H1 (cell line): ENCODE measurements at places on chromosomes 16 and 17. TPM values are rescaled to one million over a fixed set of nuclear protein-coding genes. Genes with fewer than 3 reads are reported as not detected.

KCNJ12 gene
- 1.3 and 1.5 TPM in 2 replicates for total RNA-seq

DNA sequence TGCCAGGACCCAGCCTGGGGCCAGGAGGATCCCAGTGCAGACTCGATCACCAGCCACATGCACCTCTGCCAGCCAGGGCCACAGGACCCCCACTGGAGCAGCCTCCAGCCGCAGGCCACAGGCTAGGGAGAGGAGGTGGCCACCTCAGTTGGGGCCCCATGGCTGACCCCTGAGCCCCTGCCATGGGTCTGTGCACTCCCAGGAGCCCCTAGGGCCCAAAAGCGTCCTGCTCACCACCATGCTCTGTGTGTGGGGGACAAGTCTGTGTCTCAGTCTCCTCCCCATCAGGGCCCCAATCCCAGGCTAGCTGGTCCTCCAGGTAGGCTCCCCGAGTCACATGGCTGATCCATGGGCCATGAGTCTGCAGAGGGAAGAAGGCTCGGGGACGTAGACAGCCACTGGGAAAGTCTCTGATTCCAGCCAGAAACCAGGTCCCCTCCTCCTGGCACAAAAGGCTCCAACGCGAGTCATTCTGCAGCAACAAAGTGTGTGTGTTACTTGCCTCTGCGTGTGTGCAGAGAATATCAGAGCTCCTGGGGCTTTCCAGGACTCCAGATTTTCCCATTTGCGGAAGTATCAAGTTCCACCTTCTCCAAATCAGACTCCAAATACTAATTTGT lies 6.1 kb upstream of the PRSS8 start:
- H3K36me3 ChIP-seq, result no peaks in the 10 kb centered on the region
- no peak for DNase-seq
- H3K27me3 ChIP-seq, result peaks cover 12% of the 10 kb centered on the region
- H3K4me1 ChIP-seq, result peaks cover 26% of the 10 kb centered on the region
- H3K27ac ChIP-seq, result peak overlapping the region; percentile 48; the same call in 1 of the 2 replicates
- peak overlapping the region; percentile 29 for H3K4me3 ChIP-seq

DNA sequence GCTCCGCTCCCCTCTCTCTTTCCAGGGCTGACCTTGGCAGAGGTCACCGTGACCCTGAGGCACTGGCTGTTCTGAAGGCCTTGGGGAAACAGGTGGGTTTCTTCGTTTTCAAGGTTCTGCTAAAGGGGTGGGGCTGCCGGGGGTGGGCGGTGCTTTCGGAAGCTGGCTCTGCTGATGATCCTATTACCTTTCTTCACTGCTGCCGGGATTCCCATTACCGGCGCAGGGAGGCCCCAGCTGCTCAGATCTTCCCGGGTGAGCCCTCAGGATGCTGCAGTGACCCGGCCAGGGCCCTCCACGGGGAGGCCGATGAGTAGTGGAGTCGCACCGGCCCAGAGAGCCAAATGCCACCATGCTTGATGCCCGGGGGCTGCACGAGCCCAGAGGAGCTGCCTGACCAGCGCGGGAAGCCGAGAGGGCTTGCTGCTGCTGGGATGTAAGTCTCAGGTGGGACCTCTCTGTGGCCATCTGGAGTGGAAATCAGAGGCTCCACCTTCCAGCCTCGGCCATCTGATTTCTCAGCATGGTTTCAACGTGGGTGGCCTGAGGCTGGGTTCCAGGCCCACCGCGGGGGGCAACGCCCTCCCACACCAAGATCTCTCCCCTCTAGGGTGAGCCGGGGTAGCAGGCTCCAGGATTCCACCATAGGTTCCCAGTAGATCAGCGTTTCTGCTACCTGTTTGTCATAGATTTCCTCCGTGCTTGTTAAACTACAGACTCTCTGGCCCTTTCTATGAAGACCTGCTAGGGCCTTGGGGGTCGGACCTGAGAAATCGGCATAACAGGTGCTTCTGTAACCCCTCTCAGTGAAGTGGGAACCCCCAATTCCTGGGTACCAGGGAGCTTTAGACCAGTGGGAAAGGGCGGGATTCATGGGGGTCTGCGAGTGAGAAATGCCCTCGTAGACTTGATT lies 21.6 kb upstream of the ADCY7 start:
- H3K36me3 ChIP-seq, result no peaks in the 10 kb centered on the region
- H3K4me3 ChIP-seq, result no peak overlapping the region
- peak; percentile 71 for DNase-seq
- H3K27ac ChIP-seq, result no peak overlapping the region
- peaks cover 3% of the 10 kb centered on the region for H3K4me1 ChIP-seq
- peaks cover 8% of the 10 kb centered on the region for H3K27me3 ChIP-seq

- no peak overlapping the region for H3K27ac ChIP-seq
- DNase-seq, result no peak
- H3K27me3 ChIP-seq, result 0 out of 2 replicates have a peak, but pooled peaks cover 5% of the 10 kb centered on the region
These were observed 9.8 kb downstream of the OTOP3 start for GRCh38 chr17:74945543-74945942.

DNA sequence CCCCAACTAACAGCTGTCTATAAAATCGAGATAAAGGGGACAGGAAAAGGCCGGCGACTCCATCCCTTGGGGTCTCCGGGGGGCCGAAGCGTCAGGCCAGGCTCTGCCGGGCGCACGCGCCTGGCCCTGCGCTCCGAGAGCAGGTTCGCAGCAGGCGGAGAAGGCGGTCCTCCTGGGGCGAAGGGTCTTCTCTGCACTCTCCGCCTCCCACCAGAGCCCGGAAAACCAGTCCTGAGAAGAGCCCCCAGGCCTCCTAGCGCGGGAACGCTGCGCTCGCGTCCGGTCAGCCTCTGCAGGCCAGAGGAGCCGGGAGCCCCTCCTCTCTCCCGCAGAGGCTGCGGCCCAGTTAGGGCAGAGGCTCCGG lies 5.1 kb downstream of the FOXF1 start:
- peaks cover 81% of the 10 kb centered on the region for H3K27me3 ChIP-seq
- peak overlapping the region; percentile 44 for H3K4me3 ChIP-seq
- no peak overlapping the region for H3K27ac ChIP-seq
- H3K4me1 ChIP-seq, result peaks cover 18% of the 10 kb centered on the region; the same call in 1 of the 2 replicates
- H3K36me3 ChIP-seq, result no peaks in the 10 kb centered on the region

- H3K4me1 ChIP-seq, result peaks cover 7% of the 10 kb centered on the region
- H3K4me3 ChIP-seq, result peak overlapping the region; percentile 10; the same call in 1 of the 2 replicates
- H3K27ac ChIP-seq, result no peak overlapping the region
- H3K36me3 ChIP-seq, result no peaks in the 10 kb centered on the region
These were observed 27.8 kb upstream of the MEIOC start for GRCh38 chr17:44628243-44629188.

C16orf54 gene
- total RNA-seq, result not detected in 2 replicates

CCDC144A gene
- total RNA-seq, result 1.6 and 1.7 TPM in 2 replicates

KRTAP3-2 gene
- not detected in 2 replicates for total RNA-seq

GRCh38 chr16:65309354-65309753 lies 187.5 kb upstream of the CDH11 start:
- DNase-seq, result no peak
- H3K4me1 ChIP-seq, result no peaks in the 10 kb centered on the region
- no peak overlapping the region for H3K27ac ChIP-seq
- no peaks in the 10 kb centered on the region for H3K36me3 ChIP-seq

DNA sequence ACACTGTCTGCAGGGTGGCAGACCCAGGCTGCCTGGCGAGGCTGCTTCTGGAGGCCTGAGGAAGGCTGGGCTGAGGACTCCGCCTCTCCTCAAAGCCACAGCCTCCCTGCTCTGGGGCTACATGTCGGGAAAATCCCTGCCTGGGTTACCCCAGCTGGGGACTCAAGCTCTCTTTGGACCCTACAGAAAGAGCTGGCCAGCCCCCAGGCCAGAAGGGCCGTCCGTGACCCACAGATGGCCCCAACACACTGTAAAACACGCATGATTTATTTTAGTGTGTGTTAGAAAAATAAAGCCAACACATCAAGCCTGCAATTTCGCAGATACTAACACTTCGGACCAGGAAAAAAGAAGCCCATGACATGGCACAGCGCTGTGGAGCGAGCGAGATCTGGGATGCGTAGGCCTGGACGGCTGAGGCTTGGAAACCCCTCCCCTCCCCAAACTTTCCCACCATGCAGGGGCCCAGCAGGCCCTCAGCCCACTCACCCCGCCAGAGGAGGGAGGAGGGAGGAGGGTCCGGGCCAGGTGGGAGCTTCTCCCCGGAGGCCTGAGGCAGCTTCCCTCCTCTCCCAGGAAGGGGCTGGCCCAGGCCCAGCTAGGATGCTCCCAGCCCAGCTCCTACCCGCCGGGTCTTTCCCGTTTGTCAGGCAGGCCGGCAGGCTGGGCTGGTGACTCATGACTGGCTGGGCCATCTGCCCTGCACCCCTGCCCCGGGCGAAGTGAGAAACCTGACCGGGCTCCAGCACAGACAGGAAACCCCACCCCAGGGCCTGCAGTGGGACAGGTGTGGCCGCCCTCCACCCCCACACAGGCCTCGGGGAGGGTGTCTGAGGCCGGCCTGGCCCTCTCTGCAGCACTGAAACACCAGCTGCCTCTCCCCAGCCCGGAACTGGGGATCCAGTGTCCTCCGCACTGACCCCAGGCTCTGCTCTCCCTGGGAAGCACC lies 34.1 kb upstream of the SLC38A10 start:
- H3K4me1 ChIP-seq, result peaks cover 32% of the 10 kb centered on the region
- no peak overlapping the region for H3K4me3 ChIP-seq
- H3K27me3 ChIP-seq, result peaks cover 8% of the 10 kb centered on the region; the same call in 1 of the 2 replicates
- no peaks in the 10 kb centered on the region for H3K36me3 ChIP-seq
- DNase-seq, result no peak
- no peak overlapping the region for H3K27ac ChIP-seq

DNA sequence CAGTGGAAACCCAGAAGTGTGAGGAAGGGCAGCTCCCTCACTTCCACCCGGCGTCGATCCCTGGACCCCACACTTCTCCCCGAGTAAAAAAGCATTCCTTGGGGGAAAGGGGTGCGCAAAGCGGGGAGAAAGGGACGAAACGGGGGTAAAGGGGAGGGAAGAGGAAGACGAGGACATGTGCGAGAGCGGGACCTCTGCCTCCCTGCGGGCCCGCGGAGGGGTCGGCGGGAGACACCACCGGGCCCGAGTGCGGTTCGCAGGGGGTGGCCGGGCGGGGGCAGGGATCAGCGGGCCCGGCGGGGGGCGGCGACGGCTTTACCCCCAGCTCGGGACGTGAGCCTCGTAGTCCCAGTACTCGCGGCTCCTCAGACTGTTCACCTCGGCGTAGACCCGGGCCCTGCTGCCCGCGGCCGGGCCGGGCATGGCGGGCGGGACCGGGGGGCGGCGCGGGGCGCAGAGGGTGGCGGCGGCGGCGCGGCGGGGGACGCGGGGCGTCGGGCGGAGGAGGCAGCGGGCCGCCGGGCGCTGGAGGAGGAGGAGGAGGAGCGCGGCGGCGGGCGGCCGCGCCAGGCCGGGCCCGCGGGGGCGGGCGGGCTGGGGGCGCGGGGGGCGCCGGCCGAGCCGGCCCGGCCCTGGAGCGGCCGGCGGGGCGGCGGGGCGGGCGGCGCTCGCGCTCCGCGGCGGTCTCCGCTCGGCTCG lies 443 bp downstream of the CSNK2A2 start:
- H3K4me3 ChIP-seq, result peak overlapping the region; percentile 88
- no peaks in the 10 kb centered on the region for H3K4me1 ChIP-seq
- DNase-seq, result peak; percentile 53

DNA sequence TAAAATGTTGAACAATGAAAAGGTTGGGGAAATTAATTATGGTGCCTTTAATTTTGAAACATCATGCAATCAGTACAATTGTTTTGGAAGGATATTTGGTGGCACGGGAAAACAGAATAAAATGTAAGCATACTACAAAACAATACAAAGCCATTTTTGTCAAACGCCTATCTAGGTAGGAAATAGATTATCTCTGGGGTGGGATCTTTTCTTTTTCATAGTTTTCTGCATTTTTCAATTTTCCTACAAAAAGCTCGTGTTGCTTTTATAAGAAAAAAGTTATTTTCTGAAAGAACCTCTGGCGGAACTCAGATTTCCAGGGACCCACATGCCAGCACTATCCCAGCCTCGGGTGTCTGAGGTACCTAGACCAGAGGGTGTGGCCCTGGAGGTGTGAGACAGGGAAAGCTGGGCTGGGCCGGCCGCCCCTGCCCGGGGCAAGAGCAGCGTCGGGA lies 961 bp upstream of the MAP3K3 start:
- H3K36me3 ChIP-seq, result no peaks in the 10 kb centered on the region
- peak overlapping the region; percentile 41; the same call in 1 of the 2 replicates for H3K27ac ChIP-seq
- no peak for DNase-seq
- H3K27me3 ChIP-seq, result no peaks in the 10 kb centered on the region
- H3K4me3 ChIP-seq, result peak overlapping the region; percentile 46

HEATR9 gene
- total RNA-seq, result not detected in 2 replicates

DNA sequence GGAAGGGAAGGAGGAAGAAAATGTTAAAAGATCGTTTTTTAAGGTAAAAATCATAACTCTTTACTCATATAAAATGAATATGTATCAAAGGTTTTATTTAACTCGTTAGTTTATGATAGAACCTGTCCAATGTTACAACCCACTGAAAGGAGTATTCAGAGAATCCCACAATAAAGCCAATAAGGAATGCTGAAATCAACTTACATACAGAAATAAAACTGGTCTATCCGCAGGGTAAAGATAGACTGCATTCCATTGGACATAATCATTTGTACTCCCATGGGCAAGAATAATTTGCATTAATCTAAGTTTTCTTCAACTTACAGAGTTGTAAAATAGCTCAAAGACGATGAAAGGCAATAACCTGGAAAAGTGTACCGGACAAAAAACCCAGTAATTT lies 17.9 kb upstream of the BEAN1 start:
- H3K4me1 ChIP-seq, result no peaks in the 10 kb centered on the region
- H3K27ac ChIP-seq, result no peak overlapping the region
- H3K36me3 ChIP-seq, result no peaks in the 10 kb centered on the region
- no peak overlapping the region for H3K4me3 ChIP-seq
- H3K27me3 ChIP-seq, result 0 out of 2 replicates have a peak, but pooled peaks cover 3% of the 10 kb centered on the region

STAC2 gene
- total RNA-seq, result 5.4 and 6.0 TPM in 2 replicates

TNFRSF13B gene
- total RNA-seq, result not detected in 2 replicates

DNA sequence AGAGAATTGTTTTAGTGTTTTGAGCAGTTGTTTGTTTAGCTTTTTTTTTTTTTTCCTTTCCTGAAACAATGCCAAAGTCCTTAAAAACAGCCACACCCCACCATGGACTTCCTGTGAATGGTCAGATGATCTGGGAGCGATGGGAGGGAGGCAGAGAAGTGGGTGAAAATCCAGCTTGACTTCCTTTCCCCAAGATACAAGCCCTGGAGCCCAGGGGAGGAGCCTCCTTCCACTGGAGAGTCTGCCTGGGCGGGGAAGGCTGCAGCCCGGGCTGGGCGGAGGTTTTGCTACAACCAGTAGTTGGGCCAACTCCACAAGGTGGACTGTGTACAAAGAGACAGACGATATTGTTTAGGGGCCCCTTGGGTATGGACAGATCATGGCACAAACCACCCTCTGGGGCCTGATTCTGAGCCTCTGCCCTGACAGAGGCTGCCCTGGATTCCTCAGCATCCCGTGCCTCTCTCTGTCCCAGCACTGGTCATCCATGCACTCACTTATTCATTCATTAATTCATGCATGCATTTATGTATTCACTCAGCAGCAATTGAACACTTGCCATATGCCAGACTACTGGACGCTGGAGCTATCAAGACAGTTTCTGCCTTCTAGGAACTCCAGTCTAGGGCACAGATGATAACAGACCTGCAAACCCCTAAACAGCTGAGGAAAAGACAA lies 29.8 kb downstream of the WSB1 start:
- no peak overlapping the region for H3K27ac ChIP-seq
- DNase-seq, result no peak

ARHGAP44 gene
- 22.2 TPM in 2 replicates for total RNA-seq

HSD3B7 gene
- 2.9 and 3.1 TPM in 2 replicates for total RNA-seq
